ENCODE measurements at places on chromosomes 11 and 22. TPM values are rescaled to one million over a fixed set of nuclear protein-coding genes. Genes with fewer than 3 reads are reported as not detected.

GRCh38 chr22:37805810-37806277 lies 1.9 kb upstream of the GCAT start:
- no peak for DNase-seq

GRCh38 chr11:32043737-32044136 lies 47.1 kb upstream of the RCN1 start:
- no peak for DNase-seq

DNA sequence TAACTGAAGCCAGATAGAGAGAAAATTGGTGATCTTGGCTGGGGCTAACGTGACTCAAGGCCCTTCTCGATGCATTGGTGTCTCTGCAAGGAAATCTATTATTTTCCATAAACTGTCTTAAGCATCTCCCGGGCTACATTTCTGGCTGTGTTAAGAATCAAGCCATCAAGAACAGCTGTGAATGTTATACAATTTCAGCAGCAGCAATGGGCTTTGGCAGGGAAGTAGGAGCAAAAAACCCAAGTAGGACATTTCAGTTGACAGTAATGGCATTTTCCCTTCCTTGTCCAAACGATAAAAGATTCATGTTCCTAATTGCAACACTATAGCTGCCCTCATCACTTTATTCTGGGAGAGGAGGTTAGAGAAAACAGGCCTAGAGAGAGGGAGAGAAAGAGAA lies 335.0 kb downstream of the CADM1 start:
- no peak for DNase-seq

GRCh38 chr11:84906995-84907394 lies 720.1 kb downstream of the DLG2 start:
- DNase-seq: no peak

GRCh38 chr11:106913141-106913540 lies 105.1 kb downstream of the GUCY1A2 start:
- no peak for DNase-seq

CREB3L1 gene
- total RNA-seq: 37.5 TPM

All from fibroblast of the aortic adventitia (primary cell).